ENCODE measurements at places on chromosomes 11 and 22.
A peak's percentile ranks its signal among the peaks of the same experiment; 100 is the strongest.

DNA sequence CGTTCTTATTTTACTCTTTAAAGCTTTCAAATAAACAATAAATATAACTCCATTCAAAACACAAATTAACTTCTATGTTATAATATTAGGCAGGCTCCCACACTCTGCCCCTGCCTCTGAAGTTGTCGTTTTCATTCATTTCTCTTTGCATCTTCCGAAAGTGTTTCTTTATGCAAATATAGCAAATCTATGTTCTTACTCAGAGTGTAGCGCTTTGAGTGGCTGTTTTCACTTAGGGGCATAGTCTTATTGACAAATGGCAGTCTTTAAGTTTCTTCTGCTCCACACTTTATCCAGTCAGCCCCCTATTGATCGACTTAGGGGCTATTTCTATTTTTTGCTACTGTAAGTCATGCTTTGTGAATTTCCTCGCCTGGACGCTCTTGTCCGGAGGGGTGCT, 45.3 kb upstream of the RTL6 start:
- DNase-seq: no peak

GRCh38 chr11:93741882-93742226, 382 bp downstream of the C11orf54 start:
- no peak for DNase-seq

DNA sequence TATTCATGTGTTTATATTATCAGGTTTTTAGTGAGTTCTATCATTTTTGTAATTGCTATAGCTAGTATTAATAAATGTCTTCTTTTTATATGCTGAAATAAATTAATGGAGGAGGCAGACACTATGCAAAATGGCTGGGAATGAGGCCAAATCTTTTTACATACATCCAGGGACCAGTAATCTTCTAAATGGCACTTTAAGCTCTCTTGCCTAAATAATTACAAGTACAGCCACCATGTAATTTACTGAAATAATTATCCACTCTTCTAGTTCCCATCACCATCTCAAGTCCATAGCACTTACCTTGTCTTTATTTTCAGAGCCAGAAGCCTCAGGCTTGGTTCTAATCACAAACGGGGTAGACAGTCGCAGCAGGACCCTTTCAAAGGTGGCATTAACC, 79.1 kb downstream of the GUCY1A2 start:
- DNase-seq: no peak

DNA sequence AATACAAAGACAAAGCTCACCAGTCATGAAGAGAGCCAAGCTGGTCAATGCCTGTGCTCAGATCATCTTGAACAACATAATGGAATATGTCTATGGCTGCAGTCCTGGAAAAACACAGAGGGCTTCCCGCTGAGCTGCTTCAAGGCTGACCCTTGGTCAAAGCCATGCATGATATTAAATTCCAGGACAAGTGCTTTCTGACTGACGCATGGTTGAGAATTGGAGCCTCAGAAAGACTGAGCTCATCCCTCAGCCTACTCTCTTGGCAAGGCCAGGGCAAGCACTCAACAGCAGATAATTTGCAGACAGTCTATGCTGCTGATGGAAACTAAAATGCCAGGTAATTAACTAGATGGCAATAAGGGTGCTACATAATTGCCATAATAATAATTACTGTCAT, 89.2 kb downstream of the GALNT18 start:
- DNase-seq: peak; percentile 39

DNA sequence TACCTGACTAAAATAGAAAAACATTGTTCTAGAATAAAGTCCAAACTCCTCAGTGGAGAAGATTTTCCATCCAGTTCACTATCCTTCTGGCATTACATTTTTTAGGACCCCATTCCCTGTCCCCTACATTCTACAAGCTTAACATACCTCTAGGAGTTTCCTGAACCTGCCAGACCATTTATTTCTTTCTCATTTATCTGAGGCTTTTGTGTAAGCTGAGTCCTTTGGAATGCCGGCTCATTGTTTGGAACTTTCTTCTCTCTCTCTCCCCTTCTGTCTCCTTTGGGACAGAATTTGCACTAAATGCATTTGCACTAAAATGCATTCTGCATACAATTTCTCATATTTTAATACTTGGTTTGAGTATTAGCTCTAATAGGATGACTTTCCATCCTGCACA, 393.0 kb upstream of the ANO3 start:
- DNase-seq: no peak

DNA sequence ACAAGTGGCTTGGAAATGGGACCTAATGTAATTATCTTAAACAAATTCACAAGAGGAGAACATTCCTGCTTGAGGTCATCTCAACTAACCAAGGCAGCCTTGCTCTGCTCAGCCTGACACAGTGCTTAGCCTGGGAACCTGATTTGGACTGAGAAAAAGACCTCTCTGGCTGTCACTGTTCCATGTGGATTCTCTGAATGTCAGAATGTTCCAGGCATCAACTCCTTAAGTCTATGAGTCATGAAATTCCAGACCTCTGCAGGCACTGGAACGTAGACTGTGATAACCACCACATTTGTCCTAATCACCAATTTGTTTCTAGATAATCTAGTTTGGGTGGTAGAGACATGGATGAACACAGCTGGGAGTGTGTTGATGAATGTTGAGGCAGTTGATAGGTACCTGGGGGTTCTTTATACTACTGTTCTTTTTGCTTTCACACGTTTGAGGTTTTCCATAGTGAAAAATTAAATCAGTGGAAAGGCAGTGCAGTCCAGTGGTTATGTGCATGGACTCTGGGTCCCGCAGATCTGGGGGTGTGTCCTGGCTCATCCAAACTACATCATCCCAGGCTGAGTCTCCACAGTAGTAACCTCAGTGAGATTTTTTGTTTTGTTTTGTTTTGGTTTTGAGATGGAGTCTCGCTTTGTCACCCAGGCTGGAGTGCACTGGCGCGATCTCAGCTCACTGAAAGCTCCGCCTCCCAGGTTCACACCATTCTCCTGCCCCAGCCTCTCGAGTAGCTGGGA, 269.6 kb downstream of the MN1 start:
- no peak for DNase-seq

GRCh38 chr11:81673001-81673400, 1060.7 kb downstream of the FAM181B start:
- DNase-seq: no peak

DNA sequence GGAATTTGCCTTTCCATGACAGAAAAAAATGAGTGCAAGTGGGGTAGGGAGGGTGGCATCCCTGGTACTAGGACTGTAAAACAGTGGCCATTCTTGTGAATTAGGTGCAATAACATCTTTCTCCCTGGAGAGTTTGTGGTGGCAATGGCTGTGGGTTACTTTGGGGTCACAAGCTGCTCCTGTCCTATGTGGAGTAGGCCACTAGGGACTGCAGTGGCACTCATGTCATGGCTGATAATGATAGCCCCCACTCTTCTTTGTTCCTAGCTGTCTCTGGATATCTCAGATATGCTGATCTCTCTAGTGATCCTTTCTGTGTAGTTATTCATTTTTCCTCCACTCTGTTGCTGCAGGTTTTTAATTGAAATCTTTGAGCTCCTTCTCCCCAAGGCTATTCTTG, 270.5 kb upstream of the CHORDC1 start:
- DNase-seq: no peak

DNA sequence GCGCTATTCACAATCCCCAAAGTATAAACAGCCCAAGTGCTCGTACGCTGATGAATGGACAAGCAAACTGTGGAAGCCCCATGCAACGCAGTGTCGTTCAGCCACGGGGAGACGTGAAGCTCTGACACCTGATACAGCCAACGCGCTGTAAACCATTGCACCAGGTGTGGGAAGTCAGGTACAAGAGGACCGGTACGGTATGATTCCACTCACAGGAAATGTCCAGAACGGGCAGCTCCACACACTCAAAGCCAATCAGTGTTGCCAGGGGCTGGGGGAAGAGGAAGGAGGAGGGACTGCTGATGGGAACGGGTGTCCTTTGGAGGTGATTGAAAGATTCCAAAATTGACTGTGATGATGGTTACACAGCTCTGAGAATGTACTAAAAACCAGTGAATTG, 64.5 kb downstream of the BRD1 start:
- no peak for DNase-seq

- no peak for DNase-seq
Observed at GRCh38 chr11:20563866-20564265, 35.5 kb upstream of the SLC6A5 start.

- no peak for DNase-seq
Observed at GRCh38 chr11:128757235-128757711, 63.4 kb downstream of the FLI1 start.

GRCh38 chr22:36839356-36840073, 21.3 kb upstream of the NCF4 start:
- DNase-seq: no peak

DNA sequence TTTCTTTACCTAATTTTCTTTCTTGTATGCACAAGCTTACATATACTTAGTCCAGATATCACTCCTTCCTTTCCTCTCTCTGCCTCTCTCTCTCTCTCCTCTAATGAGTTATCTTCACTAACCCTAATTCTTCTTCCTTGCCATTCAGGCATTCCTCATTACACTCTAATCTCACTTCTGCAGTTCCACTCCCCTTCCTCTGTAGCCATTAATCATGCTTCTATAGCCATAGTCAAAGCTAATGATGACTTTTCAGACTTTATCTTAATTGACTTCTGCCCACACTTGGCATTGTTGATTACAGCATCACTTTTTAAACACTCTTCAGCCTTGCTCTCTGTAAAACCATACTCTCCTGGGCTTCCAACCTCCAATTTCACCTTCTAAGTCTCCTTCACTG, 35.3 kb upstream of the SC5D start:
- no peak for DNase-seq

DNA sequence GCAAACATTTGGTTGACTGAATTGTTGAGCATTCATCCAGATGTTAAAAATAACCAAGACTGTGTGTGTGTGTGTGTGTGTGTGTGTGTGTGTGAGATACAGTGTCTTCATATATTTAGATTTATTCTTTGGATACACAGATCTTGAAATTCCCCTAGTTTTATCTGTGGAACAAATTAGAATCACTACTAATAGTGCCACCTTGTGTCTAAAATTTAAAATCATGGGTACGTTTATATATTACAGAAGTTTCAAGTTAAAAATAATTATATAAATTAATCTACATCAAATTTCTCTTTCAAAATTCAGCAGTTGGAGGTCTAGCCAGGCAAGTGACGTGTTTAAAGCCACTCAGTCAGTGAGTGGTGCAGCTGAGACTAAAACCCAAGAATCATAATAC, 1566.2 kb upstream of the TENM4 start:
- no peak for DNase-seq

DNA sequence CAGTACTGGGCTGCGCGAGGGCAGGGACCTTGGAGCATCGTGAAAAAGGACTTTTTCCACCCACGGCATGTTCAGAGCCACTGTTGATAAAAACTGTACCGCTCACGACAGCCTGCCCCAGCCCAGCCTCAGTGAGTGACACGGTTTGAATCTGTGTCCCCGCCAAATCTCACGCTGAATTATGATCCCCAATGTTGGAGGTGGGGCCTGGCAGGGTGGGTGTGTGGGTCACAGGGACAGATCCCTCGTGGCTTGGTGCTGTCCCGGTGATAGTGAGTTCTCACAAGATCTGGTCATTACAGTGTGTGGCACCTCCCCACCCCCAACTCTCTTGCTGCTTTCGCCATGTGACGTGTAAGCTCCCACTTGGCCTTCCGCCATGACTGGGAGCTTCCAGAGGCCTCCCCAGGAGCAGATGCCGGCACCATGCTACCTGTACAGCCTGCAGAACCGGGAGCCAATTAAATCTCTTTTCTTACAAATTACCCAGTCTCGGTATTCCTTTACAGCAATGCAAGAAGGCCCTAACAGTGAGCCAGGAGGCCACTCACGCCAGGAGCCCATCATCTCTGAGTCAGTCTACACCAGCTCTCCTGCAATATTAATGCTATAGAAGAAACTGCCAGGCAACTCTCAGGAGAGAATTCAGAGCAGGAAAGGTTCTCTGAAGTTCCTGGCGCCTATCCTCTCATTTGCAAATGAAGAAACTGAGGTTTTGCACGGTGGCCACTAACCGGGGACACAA, 1.3 kb downstream of the TOLLIP start:
- DNase-seq: peak; percentile 23

DNA sequence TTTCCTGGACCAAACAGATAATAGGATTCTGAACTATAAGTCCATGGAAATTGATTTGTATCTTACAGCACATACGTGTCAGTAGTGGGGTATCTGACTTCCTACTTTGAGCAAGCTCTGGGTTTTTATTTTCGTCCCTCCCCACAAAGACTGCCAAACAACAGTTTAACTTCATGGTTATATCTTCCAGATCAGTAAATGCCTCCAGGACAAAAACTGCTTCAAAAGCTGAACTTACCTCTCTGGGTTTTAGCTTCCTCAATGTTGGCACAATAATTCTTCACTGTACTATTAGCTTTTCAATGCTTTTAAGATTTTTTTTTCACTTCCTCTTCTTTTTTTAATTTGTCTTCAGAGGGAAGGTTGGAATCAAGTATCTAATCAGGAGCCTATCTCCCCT, 4.2 kb upstream of the DPF2 start:
- DNase-seq: no peak

DNA sequence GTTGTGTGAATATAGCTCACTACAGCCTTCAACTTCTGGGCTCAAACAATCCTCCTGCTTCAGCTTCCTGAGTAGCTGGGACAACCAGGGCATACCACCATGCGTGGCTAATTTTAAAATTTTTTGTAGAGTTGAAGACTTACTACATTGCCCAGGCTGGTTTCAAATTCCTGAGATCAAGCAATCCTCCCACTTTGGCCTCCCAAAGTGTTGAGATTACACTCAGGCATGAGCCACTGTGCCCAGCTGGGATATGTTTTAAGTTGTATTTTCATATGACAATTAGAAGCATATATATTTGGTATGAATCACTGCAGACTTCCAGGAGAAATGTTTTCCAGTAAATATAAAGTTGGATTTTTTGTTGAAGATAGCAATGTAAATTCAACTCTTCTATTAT, 15.4 kb downstream of the DDX10 start:
- no peak for DNase-seq

DNA sequence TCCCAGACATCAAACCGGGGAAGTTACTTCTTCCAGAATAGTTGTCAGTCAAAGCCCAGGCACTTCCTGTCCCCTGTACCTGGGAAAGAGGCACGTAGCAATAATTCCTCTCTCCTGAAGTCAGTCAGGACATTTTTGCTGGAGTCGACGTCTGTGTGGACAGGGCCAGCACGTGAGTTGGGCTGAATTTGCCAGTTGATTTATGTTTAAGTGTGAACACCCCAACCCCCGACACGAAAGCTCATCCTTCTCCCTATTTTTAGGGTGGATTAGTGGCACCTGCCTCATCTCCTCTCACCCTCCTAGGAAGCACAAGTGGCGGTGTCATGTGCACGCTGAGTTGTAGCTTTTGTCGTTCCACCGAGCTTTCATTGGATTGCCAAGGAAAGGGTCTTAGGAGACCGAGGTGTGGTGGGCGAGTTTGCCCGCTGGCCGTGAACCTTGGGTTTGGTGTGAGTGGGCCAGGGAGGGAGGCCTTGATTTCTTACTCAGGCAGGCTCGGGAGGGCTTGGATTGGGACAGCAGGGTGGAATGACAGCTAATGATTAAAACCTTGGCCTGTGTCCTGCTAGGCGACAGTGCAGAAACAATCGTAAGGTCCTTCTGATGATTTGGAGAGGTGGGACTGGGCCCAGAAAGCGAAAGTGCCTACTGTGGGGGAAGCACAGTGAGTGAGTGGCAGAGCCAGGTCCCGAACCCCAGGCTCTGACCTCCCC, 87.0 kb upstream of the CRYBB3 start:
- DNase-seq: no peak

GRCh38 chr11:11611381-11611780, 10.4 kb downstream of the GALNT18 start:
- no peak for DNase-seq
